Right renal cortex interstitium (tissue), 3 donors: ENCODE measurements at places on chromosomes 2 and 18. TPM values are rescaled to one million over a fixed set of nuclear protein-coding genes. Genes with fewer than 3 reads are reported as not detected.

SPDYA gene
- 0.49 TPM for polyA plus RNA-seq

MPP4 gene
- polyA plus RNA-seq: 0.17 TPM

CXXC1 gene
- 63.1 TPM for polyA plus RNA-seq

DNA sequence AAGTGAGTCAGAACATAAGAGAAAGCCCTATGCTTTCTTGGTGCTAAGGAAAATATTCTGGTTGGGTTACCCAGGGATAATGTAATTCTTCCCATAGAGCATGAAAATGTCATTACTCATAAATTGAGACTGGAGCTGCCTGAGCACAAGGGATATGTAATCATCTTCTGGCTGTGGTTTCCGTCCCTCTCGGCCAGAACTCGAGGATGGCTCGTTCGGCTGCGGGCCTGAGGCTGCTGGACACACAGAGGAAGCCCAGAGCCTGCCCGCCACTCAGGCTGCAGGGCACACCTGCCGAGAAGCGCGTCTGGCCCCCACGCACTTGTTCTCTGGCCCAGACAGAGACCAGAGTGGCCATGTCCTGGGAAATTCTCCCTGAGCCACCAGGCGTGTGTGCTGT is 104.9 kb downstream of the ASAP2 start:
- DNase-seq: no peak

IL18RAP gene
- 0.22 TPM for polyA plus RNA-seq

ALK gene
- 0.29 TPM for polyA plus RNA-seq

GRCh38 chr2:58865436-58865835 is 624.3 kb upstream of the FANCL start:
- no peak for DNase-seq

DNA sequence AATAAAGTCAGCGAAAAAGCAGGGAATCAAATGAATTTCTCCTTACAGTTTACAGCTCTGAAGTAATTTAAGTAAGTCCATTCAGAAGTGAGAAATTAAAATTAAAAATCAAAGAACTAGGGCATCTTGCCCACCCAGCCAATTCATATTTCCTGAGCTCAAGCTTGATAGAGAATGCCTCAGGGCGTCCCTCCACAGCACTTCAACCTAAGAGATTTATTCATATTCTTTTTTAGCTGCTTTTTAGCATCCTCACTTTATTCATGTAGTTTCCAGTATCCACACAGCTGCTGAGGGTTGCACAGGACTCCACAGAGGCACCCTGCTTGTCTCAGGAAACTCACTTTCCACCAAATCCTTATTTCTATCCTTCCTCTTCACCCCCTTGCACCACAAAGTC is 900.3 kb downstream of the BCL11A start:
- DNase-seq: no peak

NPPC gene
- 0.57 TPM for polyA plus RNA-seq

RUFY4 gene
- polyA plus RNA-seq: 0.24 TPM

- DNase-seq: no peak
Observed at GRCh38 chr18:37710726-37711125, 145.1 kb upstream of the CELF4 start.

DNA sequence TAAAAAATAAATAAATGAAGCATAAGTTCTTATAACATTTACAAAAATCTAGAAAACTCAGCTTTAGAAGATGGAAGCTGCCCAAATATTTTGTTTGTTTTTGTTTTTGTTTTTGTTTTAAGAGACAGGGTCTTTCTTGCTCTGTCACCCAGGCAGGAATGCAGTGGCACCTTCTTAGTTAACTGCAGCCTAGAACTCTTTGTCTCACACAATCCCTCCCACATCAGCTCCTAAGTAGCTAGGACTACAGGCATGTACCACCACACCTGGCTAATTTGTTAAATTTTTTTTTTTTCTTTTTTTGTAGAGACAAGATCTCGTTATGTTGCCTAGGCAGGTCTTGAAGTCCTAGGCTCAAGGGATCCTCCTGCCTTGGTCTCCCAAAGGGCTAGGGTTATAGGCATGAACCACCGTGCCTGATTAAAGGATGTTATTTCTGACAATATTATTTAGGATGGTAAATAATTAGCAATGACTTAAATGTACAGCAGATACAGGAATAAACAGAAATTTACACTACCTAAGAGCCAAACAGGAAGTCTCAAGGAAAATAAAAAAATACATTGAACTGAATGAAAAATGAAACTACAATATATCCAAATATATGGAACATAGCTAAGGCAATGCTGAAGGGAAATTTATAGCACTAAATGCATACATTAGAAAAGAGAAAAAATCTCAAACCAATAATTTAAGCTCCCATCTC is 17.2 kb downstream of the SESTD1 start:
- no peak for DNase-seq

POTEJ gene
- 0.06 TPM for polyA plus RNA-seq

- no peak for DNase-seq
Observed at GRCh38 chr2:227759411-227760118, 13.9 kb downstream of the SCYGR8 start.

DNA sequence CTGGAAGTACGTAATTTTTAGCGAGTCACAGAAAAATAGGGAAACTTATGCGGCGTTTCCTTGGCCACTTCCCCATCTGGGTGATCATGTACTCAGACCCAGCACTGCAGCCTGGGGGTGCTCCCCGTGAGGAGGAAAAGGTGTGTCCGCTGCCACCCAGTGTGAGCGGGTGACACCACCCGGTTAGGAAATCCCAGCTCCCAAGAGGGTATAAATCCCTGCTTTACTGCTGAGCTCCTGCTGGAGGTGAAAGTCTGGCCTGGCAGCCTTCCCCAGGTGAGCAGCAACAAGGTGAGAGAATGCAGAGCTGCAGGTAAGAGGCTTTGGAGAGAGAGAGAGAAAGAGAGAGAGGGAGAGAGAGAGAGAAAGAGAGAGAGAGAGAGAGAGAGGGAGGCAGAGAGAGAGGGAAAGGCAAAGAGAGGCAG is at the start of gene IL1R2:
Gene IL1R2, plus strand, starts transcription at position 240 of the 425 bp plus-strand sequence. CDS start 16,616 bp downstream, outside the sequence.
- DNase-seq: no peak

- no peak for DNase-seq
Observed at GRCh38 chr2:12265646-12266045, 451.1 kb upstream of the TRIB2 start.

DNA sequence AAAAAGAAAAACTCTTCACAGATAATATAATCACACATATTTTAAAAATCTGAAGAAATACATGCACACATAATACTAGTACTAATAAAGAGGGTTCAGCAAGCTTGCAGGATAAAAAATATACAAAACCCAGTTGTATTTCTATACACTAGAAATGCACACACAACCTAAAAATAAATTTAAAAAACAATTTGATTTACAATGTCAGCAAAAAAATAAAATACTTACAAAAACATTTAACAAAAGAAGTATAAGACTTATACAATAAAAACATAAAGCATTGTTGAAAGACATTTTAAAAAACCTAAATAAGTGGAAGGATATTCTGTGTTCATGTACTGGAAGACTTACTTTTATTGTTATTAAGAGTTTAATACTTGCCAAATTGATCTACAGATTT is 81.7 kb upstream of the ALK start:
- no peak for DNase-seq

DNA sequence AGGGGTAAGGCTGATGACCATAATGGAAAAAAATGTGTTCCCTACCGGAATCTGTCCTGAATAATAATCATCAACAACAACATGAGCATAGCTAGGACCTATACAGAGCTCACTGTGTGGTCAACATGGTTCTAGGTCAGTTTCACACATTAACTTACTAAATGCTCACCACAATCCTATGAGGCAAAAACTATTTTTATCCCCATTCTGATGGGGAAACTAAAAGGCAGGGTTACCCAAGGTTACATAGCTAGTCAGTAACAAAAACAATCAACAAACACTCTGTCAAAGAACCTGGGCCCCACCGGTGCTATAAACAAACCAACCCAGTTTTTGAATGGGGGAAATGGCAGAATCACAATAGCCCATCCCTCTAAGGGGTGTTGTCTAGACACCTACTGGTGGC is 40.1 kb downstream of the AOX1 start:
- DNase-seq: no peak

DNA sequence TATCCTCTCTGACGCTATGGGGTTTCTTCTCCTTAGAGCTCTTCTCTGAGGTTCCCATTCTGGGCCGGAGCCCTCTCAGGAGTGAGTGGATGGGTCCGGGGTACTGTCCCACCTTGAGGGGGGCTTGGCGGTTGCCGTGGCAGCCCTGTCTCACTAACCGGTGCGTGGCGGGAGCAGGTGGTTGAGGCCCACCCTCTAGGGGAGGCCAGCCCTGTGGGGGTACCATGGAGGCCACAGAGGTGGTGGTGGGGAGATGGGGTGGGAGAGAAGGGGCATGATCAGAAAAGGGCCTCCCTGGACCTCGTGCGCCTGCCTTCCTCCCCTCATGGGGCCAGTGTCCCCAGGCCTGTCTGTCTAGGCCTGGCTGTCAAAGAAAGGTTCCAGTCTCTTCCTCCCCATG is 22.3 kb downstream of the IGFBP5 start:
- no peak for DNase-seq

- DNase-seq: no peak
Observed at GRCh38 chr18:58205443-58206160, 161.6 kb downstream of the NEDD4L start.

MC2R gene
- not detected for polyA plus RNA-seq

GRCh38 chr2:3379647-3380534 is at the start of gene TRAPPC12:
Gene TRAPPC12 (plus strand): TSS chr2:3379694. CDS start chr2:3387624, 7,930 bp downstream.
- DNase-seq: peak; percentile 87

GRCh38 chr2:104932243-104932642 is 78.3 kb downstream of the POU3F3 start:
- DNase-seq: no peak

EVX2 gene
- 0.04 TPM for polyA plus RNA-seq

DNA sequence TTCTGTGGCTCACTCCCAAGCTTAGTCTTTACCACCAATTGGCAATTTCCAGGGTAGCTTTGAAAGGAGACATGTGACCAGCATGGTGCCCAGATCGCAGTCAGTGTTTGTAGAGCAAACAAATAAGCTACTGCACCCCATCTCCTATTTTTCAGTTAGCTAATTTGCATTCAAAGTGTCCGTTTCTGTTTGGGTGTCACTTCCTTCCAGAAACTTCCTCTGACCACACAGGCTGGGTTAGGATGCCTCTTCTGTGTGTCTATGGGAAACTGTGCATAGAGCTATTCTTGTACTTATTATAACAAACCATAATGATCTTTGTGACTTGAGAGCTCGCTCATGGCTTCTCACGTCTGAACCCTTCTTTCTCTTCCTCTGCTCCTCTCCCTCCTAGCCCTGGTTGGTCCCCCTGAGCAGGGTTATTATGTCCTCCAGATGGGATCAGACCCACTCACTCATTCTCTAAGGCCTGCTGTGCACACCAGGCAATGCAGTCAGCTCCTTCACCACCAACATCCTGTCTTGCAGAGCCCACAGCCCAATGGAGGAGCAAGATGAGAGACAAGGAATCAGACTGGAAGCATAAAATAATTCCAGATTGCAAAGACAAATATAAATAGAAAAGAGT is 101.2 kb upstream of the ALK start:
- DNase-seq: no peak

- DNase-seq: no peak
Observed at GRCh38 chr2:197152451-197153228, 157.9 kb downstream of the ANKRD44 start.

- DNase-seq: no peak
Observed at GRCh38 chr18:24095976-24096375, 42.9 kb upstream of the CABYR start.

ATOH8 gene
- polyA plus RNA-seq: 11.2 TPM

DNA sequence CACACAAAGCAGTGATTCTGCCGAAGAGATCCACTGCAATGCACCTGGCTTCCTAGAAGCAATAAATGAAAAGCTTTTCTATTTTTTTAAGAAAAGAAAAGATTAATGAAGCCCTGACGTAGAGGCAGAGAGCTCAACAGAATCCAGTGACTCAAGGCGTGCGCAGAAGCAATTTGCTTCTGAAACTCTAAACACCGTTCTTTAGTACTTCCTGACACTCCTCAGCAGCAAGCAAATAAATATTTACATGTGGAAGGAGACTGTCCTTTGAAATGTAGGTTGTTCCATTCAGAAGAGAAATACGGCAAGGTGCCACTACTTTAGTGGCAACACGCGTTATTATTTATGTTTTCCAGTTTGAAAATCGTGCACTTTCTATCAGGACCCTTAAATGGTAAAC is 126.2 kb upstream of the ZNF516 start:
- DNase-seq: no peak

SP140 gene
- polyA plus RNA-seq: 0.68 TPM

- DNase-seq: no peak
Observed at GRCh38 chr2:95091885-95092555, 29.6 kb downstream of the MRPS5 start.

NAT8 gene
- polyA plus RNA-seq: 27.5 TPM

TIMM21 gene
- 70.7 TPM for polyA plus RNA-seq

DNA sequence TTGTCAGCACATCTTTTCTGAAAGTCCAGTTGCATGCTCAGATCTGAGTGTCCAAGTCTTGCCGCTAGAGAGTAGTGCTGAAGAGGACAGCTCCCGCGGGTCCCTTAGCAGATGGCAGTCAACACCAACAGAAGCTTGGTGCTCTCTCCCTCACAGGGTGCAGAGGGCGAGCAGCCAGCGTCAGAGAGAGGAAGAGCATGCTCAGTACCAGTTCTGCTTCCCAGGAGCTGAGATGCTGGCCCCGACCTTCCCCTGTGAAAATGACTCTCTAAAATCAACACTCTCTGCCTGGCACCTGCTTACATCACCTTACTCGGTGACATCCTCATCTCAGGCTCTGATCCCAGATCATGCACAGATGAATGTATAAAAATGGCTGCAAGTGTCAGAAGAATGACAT is 86.0 kb upstream of the TWIST2 start:
- DNase-seq: no peak

DNA sequence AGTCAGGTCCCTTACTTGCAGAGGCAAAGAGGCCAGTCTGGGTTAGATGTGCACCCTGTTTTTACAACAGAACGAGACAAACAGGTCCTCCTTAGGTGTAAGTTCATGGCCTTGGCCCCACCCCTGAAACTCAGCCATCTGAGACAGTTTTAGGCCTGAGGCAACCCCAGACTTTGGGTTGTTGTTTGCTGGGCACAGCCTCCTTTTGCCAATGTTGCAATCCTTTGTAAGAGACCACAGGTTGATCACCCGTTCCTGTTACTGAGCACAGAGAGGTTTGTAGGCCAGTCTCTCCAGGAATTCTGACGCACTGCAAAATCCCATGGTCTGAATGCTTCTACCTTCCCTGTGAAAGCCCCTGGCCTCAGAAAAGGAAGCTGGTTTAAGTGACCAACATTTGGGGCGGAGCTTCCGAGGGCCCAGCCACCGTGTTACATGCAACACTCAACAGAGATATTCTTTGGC is 15.5 kb upstream of the IL1RN start:
- DNase-seq: no peak

- no peak for DNase-seq
Observed at GRCh38 chr2:166591226-166591625, 97.2 kb upstream of the SCN7A start.

- DNase-seq: no peak
Observed at GRCh38 chr18:22168360-22168921, 948 bp upstream of the GATA6 start.

- no peak for DNase-seq
Observed at GRCh38 chr2:154125891-154126290, 254.2 kb downstream of the GALNT13 start.

TLX2 gene
- not detected for polyA plus RNA-seq

HYCC2 gene
- 13.3 TPM for polyA plus RNA-seq

DNA sequence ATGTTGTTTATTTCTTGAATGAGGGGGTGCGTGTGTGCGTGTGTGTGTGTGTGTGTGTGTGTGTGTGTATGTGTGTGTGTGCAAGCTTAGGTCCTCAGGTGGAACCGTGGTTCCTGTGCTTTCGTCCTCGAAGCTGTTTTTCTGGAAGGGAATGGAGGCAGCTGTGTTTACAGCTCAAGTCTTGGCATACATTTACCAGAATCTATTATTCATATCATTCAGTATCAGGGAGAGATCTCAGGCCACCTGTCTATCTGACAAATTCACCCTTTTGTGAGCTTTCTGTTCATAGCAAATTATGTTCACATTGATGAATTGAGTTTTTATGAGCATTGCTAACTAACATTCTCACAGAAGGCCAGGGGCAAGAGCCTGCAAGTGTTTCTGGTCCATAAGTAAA is 550.4 kb downstream of the ARHGAP15 start:
- no peak for DNase-seq
